Activated CD8-positive, alpha-beta memory T cell treated with anti-CD3 and anti-CD28 coated beads for 4 hours (primary cell): ENCODE measurements at places on chromosomes 6 and 20.

- no peak for DNase-seq
Measured at GRCh38 chr6:90472716-90473115, 114.2 kb downstream of the MAP3K7 start.

DNA sequence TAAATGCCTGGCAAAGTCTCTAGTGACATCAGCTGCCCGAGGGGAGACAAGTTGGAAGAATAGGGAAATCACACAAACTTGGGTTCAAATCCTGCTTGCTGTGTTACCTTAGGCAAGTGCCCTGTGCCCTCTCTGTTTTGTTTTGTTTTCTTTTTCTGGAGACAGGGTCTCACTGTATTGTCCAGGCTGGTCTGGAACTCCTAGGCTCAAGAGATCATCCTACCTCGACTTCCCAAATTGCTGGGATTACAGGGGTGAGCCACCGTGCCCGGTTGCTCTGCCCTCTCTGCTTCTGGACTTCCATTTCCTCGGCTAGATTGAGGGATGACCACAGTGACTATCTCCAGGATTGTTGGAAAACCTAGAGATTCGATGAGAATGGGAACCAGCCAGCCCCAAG lies 55.4 kb downstream of the SNAI1 start:
- no peak for DNase-seq

DNA sequence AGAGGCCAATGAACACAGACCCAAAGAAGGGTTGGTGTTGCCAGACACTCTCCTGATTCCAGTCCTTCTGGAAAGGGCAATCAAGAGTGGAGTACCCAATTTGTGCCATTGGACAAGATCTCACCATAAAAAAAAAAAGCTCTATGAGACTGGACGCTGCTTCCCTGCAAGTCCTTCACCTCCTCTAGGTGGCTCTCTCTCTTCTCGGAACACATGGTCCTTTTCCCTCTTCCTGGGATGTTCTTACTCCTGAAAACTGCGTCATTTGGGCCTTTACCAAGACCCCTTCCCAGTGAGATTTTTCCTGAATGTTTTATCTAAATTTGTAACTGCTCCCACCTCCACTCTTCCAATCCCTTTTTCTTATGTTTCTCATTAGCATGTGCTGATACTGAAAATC lies 280.8 kb downstream of the FOXA2 start:
- no peak for DNase-seq

DNA sequence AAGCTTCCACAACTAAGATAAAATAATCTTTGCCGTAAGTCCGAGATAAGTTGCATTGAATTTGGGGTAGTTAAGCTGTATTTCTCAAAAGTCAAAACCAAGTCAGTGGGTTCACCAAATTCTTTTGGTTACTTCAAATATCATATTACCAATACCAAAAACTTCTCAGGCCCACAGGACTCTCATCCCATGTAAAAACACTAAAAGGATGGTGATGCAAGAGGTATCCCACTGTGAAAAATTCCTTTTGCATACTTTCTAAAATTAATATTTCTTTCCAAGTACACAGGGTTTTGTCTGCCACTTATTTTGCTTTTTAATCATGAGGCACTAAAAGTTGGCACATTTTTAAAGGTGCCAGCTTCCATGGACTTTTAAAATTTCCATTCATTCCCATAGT lies 151.3 kb downstream of the GJA10 start:
- DNase-seq: no peak

GRCh38 chr6:119121367-119121766 lies 42.9 kb upstream of the FAM184A start:
- no peak for DNase-seq

DNA sequence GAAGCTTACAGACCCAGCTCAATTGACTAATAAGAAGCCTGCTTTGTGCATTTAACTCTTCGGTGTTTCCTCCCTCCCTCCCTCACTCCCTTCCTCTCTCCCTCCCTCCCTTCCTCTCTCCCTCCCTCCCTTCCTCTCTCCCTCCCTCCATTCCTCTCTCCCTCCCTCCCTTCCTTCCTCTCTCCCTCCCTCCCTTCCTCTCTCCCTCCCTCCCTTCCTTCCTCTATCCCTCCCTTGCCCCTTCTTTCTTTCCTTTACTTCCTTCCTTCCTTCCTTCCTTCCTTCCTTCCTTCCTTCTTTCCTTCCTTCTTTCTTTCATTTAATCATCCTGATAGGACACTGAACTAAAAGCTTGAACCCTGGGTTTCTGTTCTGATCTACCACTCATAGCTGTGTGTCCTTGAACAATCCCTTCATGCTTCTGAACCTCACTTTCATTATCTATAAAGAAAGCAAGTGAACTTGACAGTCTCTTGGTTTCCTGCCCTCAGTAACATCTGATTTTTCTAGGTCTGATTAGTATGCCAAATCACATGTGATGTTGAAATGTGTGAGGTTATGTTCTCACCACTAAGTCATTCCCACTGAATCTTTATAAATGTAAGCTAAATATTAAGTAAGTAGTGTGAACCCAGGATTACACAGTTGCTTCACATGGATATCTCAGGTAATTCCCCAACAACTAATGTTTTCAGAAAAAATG lies 132.3 kb upstream of the BMP2 start:
- DNase-seq: no peak

DNA sequence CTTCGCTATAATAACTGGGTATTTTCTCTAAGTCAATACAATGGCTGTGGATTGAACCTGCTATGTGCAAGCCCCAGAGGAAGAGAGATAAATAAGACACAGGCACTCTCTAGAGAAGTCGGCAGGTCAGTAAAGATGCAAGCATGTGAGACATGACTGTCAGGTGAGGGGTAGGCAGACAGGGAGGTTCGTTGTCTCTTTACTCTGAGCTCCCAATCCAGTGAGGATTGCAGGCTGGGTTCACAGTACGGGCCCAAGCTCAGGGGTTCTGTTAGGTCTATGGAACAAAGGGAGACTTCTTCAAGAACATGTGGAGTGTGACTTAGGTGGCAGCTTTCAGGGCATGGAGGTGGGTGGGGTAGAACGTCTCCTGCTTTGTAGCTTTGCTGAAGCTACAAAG lies 147.2 kb downstream of the PCSK2 start:
- no peak for DNase-seq

DNA sequence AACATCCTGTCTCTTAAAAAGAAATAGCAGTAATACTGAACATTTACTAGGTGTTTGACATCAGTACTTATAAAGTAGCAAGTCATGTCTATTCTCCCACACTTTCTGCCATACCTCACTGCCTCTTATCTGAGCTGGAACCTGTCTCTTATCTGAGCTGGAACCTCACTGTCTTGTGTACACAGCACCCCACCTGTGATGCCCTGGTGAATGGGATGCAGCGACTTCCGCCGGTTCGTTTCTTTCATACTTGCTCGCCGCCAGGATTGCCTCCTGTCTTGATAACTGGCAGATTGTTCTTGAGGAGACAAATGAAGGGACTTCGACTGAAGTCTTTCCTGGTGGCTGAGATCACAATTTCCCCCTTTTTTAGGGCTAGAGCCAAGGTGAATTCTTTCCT lies 2.9 kb downstream of the DSN1 start:
- no peak for DNase-seq

GRCh38 chr6:11604215-11604614 lies 66.7 kb downstream of the TMEM170B start:
- no peak for DNase-seq

DNA sequence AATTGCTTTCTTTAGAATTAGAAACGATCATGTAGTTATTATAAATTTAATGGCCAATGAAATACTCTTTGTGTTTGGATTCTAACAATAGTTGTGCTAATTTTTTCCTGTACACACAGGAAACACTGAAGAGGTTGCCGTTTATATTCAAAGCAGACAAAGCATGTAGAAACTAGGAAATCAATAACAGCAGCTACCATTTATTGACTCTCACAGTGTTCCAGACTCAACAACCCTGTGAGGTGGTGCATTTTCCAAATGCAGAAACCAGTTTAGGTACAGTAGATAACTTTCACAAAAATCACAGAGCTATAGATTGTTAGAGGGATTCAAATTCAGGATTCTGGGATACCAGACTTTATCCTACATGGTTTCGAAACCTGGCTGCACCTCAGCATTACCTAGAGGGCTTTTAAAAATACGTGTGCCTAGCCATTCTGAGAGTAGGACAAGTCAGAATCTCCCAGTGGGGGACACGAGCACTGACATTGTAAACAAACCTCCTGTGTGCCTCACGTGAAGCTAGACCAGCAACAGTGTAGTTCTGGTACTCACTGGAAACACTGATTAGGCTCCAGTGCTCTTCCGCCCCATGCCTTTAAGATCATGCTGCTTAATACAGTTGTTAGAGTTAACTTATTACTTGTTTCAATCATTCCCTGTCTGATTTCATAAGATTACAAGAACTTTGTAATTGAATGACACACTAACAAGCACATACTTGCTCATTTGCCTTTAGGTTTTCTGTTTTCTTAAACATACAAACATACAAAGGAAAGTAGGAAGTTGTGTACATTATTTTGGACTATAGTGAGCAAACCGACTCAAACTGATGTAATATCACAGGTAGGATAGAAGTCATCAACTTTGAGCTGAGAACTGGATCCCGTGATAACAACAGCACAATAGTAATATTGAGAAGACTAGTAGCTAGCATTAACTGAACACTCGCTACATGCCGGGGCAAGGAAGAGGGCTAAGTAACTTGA lies 65.8 kb downstream of the MAP3K4 start:
- DNase-seq: no peak

- no peak for DNase-seq
Measured at GRCh38 chr6:22613051-22613450, 43.7 kb downstream of the HDGFL1 start.
